Naive thymus-derived CD4-positive, alpha-beta T cell (primary cell): ENCODE measurements at places on chromosomes 2 and 18.

DNA sequence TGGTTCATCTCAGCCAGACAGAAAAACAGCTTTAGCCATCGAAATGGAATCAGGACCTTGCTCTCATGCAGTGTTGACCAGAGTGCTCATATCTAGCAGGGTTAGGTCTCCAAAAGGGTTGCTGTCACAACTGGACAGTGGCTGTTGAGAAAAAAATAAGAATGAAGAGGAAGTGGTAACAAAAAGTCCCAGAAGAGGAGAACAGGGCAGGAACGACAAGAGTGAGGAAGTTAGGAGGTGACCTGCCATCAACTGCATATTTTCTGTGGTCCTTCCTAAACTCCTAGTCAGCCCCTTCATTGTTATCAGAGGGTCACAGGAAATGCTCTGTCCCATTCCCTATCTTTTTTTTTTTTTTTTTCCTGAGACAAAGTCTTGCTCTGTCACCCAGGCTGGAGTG lies 188.1 kb upstream of the LINC00305 start:
- no peak for DNase-seq

GRCh38 chr18:76721207-76721996 lies 101.0 kb upstream of the ZNF236 start:
- DNase-seq, result peak; percentile 87

DNA sequence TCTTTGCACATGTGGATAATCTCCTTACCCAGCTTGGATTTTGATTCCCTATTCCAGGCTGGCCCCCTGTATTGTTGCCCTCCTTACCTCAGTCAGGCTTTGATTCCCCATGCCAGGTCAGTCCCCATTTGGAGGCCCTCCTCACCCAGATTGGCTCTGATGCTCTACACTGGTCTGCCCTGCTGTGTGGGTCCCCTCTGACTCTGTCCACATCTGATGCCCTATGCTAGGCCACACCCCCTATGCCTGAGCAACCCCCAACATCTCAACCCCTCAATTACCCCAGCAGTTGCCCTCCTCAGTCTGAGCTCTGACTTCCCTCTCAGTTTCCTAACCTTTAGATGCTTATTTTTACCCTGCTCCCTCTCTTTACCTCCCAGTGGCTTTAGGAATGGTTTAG lies 89.4 kb downstream of the UBR3 start:
- DNase-seq, result no peak

GRCh38 chr18:12639990-12640880 lies 17.7 kb downstream of the SPIRE1 start:
- DNase-seq, result no peak

- DNase-seq, result no peak
Measured at GRCh38 chr2:25105336-25106085, 62.9 kb downstream of the POMC start.

GRCh38 chr18:57149051-57149450 lies 2.2 kb downstream of the BOD1L2 start:
- DNase-seq, result no peak

GRCh38 chr2:95275601-95276243 lies 1.5 kb downstream of the PROM2 start:
- no peak for DNase-seq

DNA sequence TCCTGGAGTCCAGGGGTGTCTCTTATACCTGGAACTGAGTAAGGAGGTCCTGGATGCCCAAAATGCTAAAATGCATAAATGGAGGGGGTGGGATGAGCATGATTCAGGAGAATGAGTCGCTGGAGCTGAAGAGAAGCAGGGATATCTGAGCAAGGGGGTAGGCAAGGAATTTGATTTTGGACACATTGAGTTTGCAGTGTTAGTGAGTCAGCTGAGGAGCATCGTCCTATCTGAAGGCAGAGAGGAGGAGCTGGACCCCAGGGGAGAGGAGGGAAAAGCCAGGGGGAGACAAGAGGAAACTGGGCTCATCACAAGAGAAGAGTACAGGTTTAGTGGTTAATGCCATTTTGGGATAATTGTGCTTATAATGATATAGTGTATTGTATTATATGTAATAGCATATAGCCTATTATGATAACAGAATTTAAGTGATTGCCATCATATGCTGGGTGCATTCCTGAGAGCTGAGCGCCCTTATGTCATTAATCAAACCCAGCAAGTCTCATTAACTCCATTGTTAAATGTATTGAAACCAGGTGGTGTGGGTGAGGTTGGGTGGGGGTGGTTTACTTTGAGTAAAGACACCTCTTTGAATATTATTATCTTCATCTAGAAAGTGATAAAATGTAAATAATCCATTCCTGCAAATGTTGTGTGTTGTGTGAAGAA lies 12.4 kb downstream of the EHD3 start:
- no peak for DNase-seq

DNA sequence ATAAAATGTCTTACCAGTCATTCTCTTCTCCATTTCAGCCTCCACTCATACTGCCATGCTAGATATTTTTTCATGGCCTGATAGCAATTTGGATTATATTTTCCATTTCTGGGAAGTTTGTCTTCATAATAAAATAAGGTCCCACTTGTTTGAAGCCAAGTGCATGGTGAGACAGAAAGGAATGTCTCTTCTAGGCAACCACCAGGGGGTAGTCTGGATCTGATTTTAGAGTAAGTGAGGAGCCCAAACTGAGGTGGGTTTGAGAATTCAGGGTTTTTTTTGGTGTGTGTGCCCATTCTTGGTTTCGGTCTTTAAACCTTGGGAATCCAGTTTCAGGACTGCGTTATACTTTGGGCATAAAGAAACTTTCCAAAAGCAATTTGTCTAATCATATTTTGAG lies 315.5 kb downstream of the RPRM start:
- DNase-seq, result no peak

DNA sequence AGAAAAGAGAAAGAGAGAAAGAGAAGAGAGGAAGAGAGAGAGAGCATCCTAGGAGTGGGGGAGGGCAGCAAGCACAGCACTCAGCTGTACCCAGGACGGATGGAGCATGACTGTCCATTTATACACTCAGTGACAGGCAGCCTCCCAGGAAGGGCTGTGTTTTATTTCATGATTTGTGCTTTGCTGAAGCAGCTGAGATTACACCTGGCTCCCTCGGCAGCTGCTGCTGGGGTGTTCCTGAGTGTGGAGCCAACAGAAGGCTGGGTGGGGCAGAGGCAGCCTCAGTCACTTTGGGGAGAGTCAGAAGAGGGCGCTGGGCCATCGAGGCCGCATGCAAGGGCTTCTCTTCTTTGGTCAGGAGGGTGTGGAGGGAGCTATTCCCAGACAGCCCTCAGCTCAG lies 47.8 kb upstream of the TEX51 start:
- no peak for DNase-seq

DNA sequence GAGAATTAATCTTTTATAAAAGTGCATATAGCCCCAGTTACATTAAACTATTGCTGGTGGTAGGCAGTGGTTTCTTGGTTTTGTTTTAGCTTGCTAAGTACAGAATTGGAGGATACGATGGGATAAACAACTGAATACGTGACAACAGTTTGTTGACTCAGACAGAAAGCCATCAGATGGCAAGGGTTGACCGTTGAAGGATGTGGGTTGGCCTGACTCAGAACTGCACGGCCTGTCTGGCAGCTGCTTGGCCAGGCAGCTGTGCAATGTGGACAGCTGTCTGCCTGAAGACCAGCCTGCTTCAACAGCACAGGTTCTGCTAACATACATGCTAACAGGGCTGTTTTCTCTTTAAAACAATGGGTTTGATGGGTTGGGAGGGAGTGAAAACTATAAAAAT lies 46.6 kb downstream of the PRKRA start:
- no peak for DNase-seq

- DNase-seq, result no peak
Measured at GRCh38 chr2:145596416-145596815, 1076.5 kb upstream of the ZEB2 start.

GRCh38 chr2:181438261-181438660 lies 18.9 kb upstream of the ITGA4 start:
- DNase-seq, result no peak

DNA sequence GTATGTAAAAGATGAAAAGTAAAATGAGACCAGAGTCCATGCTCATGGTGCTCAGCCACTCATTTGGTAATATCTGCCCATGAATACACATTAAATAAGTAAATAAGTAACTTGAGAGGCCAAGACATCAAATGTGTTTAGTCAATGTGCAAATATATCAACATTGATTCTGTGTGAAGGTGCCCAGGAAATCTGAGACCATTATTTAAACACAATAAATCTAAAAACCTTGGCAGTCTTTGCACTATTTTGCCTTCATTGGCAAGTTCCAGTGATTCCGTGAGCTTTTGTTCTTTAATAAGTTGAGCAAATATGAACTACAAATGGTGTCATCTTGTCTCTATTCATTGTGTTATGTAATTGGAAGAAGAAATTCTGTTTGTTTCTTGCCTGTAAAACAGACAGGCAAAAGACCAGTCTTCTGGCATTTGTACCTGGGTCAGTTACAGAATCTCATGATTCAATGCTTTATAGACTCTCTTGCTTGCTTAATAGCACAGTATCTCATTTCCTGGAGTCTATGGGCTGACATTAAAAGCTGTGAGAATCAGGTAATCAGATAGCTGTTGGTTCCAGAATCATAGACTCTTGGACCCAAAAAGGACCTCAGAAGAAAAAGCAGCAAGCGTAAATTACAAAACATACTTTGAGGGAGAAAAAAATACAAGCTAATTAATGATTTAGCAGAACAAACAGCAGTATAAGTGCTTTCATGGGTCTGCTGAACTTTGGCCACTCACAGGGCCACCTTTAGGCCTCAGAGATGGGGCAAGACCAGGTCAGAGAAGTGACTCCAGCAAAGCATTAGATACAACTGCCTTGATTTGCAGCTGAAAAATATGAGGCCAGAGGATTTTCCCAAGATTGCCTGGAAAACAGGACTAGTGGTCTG lies 20.0 kb upstream of the SERPINB3 start:
- no peak for DNase-seq

DNA sequence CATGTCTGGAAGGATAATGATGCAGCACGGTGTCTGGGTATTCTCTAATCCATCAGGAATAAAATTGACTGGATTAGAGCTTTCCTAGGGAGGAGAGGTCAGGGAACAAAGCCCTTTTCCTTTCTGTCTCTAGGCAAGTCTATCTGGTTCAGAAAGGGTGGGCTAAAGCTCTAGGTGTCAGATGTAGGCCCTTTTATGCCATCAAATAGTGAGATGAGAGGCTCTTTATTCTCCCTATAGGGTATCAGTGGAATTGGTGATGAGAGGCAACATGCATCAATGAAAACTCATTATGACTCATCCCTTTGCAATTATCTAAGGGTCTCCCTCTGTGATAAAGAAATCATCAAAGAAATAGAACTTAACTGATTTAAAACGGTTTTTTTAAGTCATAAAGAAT lies 328.0 kb upstream of the CRIM1 start:
- DNase-seq, result no peak

DNA sequence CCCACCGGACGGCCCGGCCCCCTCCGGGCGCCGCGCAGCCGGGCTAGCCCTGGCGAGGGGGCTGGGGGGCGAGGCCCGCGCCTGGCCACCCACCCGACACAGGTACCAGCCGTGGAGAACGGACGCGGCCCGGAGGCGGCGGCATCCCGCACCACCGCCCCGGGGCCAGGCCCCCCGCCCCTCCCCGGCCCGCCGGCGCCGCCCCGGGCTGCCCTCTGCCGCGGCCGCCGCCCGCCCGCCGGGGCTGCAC lies 405 bp downstream of the SOS1 start:
- DNase-seq, result peak; percentile 74

DNA sequence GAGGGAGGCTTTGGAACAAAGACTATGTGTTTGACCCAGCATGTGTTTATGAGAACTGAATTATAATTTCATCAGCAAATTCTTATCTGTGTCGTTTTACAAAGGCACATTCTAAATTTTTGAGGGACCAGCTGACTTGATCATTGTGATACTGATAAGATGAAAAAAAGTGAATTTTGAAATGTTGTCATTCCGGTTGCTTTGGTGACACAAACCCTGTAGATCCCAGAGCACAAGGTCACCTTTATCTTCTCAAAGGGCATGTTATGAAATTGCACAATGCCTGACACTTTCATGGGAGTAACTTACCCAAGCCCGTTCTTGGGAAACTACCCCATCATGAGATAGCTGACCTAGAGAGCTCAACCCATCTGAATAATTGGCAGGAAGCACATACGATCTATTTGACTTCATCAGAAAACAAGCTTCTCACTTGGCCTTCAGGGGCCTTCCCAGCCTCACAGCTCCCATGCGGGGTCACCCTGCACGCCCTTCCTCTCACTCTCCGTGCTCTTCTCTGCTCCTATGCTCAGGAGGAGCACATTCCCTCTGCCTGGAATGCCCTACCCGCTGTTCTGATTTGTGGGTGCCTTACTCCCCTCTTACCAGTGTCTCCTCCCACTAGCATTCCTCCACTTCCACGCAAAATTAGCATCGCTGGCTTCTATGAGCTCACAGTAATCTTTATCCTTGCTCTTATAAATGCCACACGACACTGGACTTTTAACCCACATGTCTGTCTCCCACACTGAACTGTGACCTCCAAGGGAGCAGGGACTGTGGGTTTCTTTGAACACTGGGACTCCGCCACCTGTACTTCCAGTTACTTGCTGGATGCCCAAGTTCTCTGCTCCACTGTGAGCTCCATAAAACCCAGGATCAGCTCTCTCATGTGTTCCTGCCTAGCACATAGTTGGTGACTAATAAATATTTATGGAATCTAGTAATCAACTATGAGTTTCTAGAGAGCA lies 555.8 kb upstream of the ID2 start:
- no peak for DNase-seq

- no peak for DNase-seq
Measured at GRCh38 chr2:218679119-218679518, 7.2 kb downstream of the STK36 start.

DNA sequence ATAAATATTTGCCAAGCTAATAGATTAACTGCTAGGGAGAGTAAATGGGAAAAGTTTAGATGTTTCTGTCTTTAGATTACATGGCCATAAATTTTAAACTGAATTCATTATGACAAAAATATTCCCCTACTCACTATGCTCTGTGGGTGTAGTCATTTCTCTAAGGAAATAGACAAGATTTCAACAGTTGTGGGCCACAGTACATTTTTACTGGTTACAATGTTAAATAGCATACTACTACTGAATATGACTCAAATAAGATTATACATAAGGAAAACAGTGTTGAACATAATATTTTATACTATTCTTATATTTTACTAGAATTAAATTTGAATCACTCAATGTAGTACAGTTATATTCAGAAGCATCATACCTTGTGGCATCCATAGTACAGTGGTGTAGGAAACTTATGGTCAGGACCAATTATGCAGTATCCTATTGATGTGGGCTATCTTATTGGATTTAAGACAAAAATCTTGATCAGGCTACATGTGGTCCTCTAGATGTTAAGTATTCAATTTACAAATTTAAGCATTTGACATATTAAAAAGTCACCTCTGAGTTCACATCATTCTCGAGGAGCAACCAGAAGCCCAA lies 33.0 kb downstream of the RPRD1A start:
- no peak for DNase-seq

DNA sequence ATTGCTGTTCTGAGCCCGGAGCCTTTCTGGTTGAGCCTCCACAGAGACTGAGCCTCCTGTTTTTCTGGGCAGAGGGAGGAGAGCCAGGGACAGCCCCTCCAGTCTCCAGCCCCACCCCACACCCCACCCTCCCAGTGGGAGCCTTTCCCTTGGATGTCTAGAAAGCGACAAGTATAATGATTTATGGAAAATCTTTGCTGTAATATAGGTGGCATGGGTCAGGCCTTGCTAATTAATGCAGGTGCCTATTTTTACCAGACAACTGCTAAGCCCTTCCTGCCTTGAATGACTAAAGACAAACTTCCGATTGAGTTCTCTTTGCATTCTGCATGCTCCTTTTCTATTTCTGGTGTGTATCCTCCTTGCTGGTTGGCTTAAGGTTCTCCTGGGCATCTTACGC lies 43.1 kb downstream of the MERTK start:
- DNase-seq, result no peak
